Vagina (tissue), 2 donors: ENCODE measurements at places on chromosomes 11 and 22. TPM values are rescaled to one million over a fixed set of nuclear protein-coding genes. Genes with fewer than 3 reads are reported as not detected.

- H3K4me3 ChIP-seq, result no peak overlapping the region
- no peak overlapping the region for H3K27ac ChIP-seq
- no peaks in the 10 kb centered on the region for H3K27me3 ChIP-seq
These were observed 4.2 kb downstream of the KAT5 start for GRCh38 chr11:65716302-65716701.

DNA sequence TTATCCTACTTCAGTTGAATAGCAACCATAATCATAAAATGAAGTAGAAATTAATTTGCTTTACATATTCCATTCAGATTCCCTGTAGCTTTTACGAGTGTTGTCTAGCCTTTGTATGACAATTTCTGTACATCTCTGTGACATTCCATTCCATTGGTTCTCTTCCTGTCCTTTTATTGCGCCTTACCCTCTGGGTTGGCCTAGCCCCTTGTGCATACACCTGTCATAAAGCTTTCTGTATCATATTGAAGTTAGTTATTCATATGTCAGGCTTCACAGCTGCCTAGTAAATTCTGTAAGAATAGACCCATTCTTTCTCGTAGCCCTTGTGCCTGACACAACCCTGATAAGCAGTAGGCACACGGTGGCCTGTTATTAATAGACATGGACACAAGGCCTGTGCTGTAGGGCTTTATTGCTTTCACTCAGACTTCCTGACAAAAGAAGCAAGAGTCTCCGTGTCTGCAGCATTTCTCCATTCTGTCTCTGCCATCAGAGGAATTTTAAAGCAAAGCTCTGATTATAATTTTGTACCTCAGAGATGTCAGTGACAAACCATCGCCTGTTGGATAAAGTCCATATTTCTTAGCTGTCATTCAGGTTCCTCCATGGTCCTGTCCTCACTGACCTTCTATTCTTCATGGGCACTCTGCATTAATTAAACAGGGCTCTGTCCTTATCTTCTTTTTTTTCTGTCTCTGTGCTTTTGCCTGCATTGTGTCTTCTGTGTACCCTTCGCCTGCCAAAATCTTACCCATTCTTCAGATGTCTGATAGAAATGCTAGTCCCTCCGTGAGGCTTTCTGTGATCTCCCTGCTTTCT lies 49.4 kb downstream of the BID start:
- H3K27me3 ChIP-seq, result no peaks in the 10 kb centered on the region
- no peak for DNase-seq
- peaks cover 3% of the 10 kb centered on the region for H3K36me3 ChIP-seq
- peaks cover 10% of the 10 kb centered on the region for H3K4me1 ChIP-seq

The PANX3 gene
- total RNA-seq, result not detected

DNA sequence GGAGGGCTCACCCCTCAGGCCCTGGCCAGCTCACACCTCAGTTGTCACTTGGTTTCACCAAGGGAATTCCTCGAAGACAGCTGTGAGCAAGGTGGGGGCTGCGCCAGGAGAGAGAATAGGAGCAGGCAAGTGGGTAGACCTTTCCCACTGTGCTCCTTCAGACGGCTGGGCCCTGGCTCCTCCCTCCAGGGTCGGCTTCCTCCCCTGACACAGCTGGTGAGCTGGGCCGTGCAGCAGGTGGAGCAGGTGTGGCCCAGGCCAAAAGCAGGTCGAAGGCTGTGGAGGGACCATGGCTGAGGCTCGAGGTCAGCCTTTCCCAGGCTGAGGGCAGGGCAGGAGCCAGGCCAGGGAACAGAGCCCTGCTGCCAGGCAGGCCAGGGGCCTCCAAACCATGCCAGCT lies 12.5 kb upstream of the MYRF start:
- no peaks in the 10 kb centered on the region for H3K27me3 ChIP-seq
- H3K4me3 ChIP-seq, result no peak overlapping the region
- no peak overlapping the region for H3K27ac ChIP-seq
- H3K36me3 ChIP-seq, result no peaks in the 10 kb centered on the region

GRCh38 chr22:36239150-36239400 lies 252 bp downstream of the APOL2 start:
- DNase-seq, result peak; percentile 86
- H3K4me1 ChIP-seq, result peaks cover 54% of the 10 kb centered on the region
- peak overlapping the region; percentile 93 for H3K27ac ChIP-seq

DNA sequence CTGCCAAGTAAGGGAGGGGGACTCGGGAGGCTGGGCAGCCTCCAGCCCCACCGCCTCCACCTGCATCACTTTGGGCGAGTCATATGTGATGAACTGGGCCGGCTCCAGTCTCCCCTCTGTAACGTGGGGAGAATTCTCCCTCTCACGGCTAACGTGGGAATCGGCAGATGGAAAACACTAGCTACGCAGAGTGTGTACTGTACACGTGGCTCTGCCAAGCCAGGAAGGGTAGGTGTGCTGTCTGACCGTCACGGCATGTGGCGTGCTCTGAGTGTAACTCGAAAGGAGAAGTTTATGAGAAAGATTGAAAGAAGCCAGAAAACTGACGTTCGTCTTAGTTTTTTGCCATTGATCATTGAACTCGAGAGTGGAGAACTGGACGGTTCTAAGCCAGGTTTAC lies 13.7 kb downstream of the TRMU start:
- peaks cover 7% of the 10 kb centered on the region for H3K4me1 ChIP-seq
- H3K27me3 ChIP-seq, result no peaks in the 10 kb centered on the region
- no peak overlapping the region for H3K4me3 ChIP-seq
- no peak overlapping the region for H3K27ac ChIP-seq
- DNase-seq, result no peak

The SCGB1D2 gene
- not detected for total RNA-seq

DNA sequence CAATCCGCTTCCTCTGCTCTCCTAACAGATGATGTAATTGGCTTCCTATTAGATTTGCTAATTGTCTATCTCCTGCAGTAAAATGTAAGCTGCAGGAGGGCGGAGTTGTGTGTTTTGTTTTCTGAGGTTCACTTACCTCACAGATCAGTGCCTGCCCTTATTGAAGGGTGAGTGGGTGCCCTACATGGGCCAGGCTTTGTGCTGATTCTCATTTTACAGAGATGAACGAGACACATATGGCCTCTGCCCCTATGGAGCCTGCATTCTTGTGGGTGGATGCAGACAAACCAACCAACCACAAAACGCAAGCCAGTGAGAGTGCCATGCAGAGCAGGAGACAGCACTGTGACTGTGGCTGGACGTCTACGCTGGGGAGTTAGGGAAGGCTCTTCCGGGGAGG lies 9.9 kb downstream of the TESMIN start:
- DNase-seq, result no peak
- H3K27me3 ChIP-seq, result no peaks in the 10 kb centered on the region
- no peak overlapping the region for H3K4me3 ChIP-seq
- H3K27ac ChIP-seq, result no peak overlapping the region
- no peaks in the 10 kb centered on the region for H3K36me3 ChIP-seq

- no peak overlapping the region for H3K4me3 ChIP-seq
- H3K36me3 ChIP-seq, result no peaks in the 10 kb centered on the region
- DNase-seq, result no peak
These were observed 1500.0 kb downstream of the BRD1 start for GRCh38 chr22:48327721-48328120.

The ELF5 gene
- not detected for total RNA-seq

DNA sequence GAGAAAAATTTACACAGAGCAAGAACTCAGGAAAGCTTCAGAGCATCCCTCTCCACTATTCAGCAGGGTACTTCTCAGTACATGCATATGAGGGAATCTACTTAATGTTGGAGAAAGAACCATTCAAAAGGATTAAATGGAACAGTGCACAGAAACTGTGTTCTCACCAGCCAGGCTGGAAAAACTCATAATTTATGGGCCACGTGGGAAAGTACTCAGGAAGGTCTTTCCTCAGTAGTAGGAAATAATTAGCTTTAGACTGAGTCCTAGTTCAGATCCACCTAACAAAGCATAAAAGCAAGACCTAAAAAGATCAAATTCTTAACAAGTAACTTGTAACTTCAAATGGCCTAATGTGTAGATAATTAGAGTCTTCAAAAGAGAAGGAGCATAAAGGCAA lies 134.0 kb downstream of the FAM76B start:
- no peak overlapping the region for H3K4me3 ChIP-seq
- H3K27me3 ChIP-seq, result no peaks in the 10 kb centered on the region
- no peaks in the 10 kb centered on the region for H3K36me3 ChIP-seq
- H3K4me1 ChIP-seq, result no peaks in the 10 kb centered on the region
- H3K27ac ChIP-seq, result no peak overlapping the region
